Astrocyte (in vitro differentiated cells and primary cell): ENCODE measurements at places on chromosomes 16 and 17. TPM values are rescaled to one million over a fixed set of nuclear protein-coding genes. Genes with fewer than 3 reads are reported as not detected.

Gene CTRB1
- not detected in 2 replicates for total RNA-seq

DNA sequence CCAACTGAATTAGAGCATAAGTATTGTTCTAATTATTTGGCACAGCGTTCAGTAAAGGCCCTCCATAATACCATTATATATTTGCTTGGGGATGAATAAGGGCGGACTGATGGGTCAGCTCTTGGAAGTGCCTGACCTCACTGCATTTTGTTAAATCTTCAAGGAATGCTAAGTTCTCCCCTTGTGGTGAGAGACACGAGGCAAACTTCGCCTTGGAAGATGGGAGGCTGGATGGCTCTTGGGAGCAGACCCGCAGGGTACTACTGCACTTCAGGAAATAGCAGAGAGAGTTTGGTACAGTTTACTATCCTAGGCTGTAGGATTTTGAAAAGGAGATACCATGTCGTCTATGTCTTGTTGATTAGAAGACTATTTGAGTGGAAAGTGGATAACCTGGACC is 87.0 kb upstream of the RPRML start:
- H3K27me3 ChIP-seq: no peaks in the 10 kb centered on the region
- peak overlapping the region; percentile 86 for H3K4me3 ChIP-seq

Gene PRSS22
- 0.58 and 1.5 TPM in 2 replicates for total RNA-seq

DNA sequence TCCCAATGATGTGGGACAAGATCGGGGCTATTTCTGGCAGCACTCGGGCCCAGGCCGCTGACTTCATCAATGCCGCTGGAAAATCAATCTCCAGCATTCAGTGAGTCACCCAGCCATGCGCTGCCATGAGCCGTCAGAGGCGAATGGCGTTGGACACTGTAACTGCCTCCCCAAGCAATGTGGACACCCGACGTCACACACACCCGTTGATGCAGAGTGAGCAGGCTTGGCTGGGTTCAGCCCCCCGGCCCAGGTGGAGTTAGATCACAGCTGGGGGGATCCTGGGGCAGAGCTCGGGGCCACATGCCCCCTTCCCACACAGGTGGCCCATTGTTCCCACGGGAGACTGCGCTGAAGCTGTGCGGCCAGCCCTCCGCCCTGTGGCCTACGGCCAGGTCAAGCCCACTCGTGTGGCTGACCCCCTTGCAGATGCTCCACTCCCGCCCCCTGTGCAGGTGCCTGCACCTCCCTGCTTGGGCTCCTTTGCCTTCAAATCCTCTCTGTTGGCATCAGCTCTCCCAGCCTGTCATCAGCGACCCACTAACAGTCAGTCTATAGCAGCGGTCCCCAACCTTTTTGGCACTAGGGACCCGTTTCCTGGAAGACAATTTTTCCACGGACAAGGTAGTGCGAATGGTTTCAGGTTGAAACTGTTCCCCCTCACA is 89.9 kb downstream of the TBC1D16 start:
- peaks cover 30% of the 10 kb centered on the region for H3K4me1 ChIP-seq
- no peaks in the 10 kb centered on the region for H3K36me3 ChIP-seq
- peak; percentile 84 for DNase-seq
- no peak overlapping the region for H3K27ac ChIP-seq
- H3K27me3 ChIP-seq: no peaks in the 10 kb centered on the region
- no peak overlapping the region for H3K4me3 ChIP-seq
